ENCODE measurements at places on chromosomes 1 and 21.

- no peak for DNase-seq
Observed at GRCh38 chr1:59568158-59568935, 246.4 kb upstream of the HOOK1 start.

GRCh38 chr1:104765085-104765484 lies 1015.4 kb downstream of the AMY1C start:
- no peak for DNase-seq

GRCh38 chr1:42419126-42419821 lies 36.5 kb downstream of the ZMYND12 start:
- DNase-seq, result peak; percentile 42

- no peak for DNase-seq
Observed at GRCh38 chr1:43805340-43805739, 98.0 kb downstream of the ST3GAL3 start.

Measured in NCI-H1105 treated with DMSO at 0.1 percent for 48 hours (cell line).